ENCODE measurements at places on chromosomes 6 and 20.
A peak's percentile ranks its signal among the peaks of the same experiment; 100 is the strongest.

- peak; percentile 97 for DNase-seq
Observed at GRCh38 chr6:19554356-19555225, 282.6 kb upstream of the ID4 start.

GRCh38 chr6:12595161-12595811 is 121.3 kb upstream of the PHACTR1 start:
- DNase-seq, result no peak

DNA sequence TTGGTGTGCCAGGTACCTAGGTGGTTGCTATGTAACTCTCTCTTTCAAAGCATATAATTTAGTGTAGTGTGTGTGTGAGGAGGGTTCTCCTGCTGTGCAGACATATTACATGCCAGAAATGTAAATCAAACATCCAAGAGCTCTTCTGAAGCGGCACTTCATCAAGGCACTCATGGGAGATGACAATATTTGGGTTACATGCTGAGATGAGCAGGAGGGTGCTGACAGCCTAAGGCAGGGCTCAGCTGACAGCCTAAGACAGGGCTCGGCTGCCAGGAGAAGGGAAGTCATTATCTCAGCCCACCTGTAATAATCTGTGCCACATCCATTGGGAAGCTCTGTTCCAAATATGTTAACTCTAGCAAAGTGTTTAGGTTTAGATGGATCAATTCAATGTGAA is 39.1 kb downstream of the ADGRF5 start:
- DNase-seq, result peak; percentile 12

DNA sequence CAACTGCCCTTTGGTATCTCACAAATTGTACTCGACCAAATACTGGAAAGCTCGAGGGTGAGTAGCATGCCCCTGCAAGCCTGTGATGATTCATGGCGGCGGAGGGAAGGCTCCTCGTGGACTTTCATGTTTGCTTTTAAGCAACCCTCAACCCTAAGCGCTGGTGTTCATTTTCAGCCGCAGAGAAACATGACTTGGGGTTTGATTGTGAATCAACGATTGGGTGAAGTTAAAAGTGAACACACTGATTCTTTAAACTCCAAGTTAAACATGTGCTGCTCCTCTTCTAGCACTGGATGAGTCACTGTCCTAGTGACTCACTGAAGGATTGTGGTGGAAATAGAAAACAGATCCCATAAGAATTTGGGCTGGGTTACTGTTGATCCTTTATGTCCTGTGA is 8.3 kb downstream of the CD109 start:
- no peak for DNase-seq

DNA sequence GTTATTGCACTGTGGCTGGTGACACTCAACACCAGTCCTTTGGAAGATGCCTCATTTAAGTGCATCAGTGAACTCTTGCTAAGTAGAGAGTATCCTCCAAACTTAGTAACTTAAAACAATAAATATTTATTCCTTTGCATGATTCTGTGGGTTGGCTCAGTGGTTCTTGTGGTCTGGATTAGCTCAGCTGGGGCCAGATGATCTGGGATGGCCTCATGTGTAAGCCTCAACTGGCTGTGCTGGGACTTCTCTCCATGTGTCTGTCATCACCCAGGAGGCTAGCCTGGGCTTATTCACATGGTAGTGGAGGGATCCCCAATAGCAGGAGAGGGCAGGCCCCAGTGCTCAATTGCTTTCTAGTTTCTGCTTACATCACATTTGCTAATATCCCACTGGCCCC is 8.3 kb downstream of the LRRN4 start:
- DNase-seq, result no peak

- no peak for DNase-seq
Observed at GRCh38 chr6:92587525-92587924, 831.8 kb downstream of the EPHA7 start.

All from NCI-H1105 (cell line).